Posterior vena cava (tissue), 2 donors: ENCODE measurements at places on chromosomes 5 and 9. TPM values are rescaled to one million over a fixed set of nuclear protein-coding genes. Genes with fewer than 3 reads are reported as not detected.

GNA14 gene
- total RNA-seq = 5.2 TPM

ADRB2 gene
- total RNA-seq = 3.3 TPM

ECM2 gene
- total RNA-seq = 46.1 TPM

GRM6 gene
- not detected for total RNA-seq
